ENCODE measurements at places on chromosomes 5 and 9. TPM values are rescaled to one million over a fixed set of nuclear protein-coding genes. Genes with fewer than 3 reads are reported as not detected.

Gene HEMGN
- not detected for total RNA-seq

Gene ERAP2
- total RNA-seq: 22.5 TPM

Gene SPINK7
- total RNA-seq: not detected

Gene COMMD10
- total RNA-seq: 9.2 TPM

Gene SLC6A19
- total RNA-seq: not detected

Gene PCA3
- total RNA-seq: not detected

Gene PALM2AKAP2
- 0.14 TPM for total RNA-seq

Gene FOXD1
- 17.0 TPM for total RNA-seq

Gene TPPP
- not detected for total RNA-seq

Gene NR3C1
- 13.8 TPM for total RNA-seq

Gene ECM2
- not detected for total RNA-seq

Gene GABRB2
- total RNA-seq: not detected

Gene OR1J4
- not detected for total RNA-seq

Gene KLF9
- total RNA-seq: 0.35 TPM

Gene ANKRD18B
- 0.58 TPM for total RNA-seq

Gene PCDHGA6
- 1.6 TPM for total RNA-seq

Gene SLC25A2
- not detected for total RNA-seq

Gene TAF11L5
- not detected for total RNA-seq

Gene RC3H2
- total RNA-seq: 9.8 TPM

Gene TMEM161B
- 1.1 TPM for total RNA-seq

Gene ASS1
- total RNA-seq: 23.7 TPM

Gene HTR4
- total RNA-seq: not detected

Gene GRXCR2
- not detected for total RNA-seq

Gene FBP2
- not detected for total RNA-seq

Gene PLGRKT
- 34.5 TPM for total RNA-seq

Gene NAA35
- 6.8 TPM for total RNA-seq

Gene HMGXB3
- 19.9 TPM for total RNA-seq

Gene ARID3C
- total RNA-seq: not detected

Gene PITX1
- total RNA-seq: 4.6 TPM

Gene ZNF454
- not detected for total RNA-seq

Gene SLC6A18
- total RNA-seq: not detected

Gene SLC45A2
- total RNA-seq: not detected

Gene DBN1
- 175 TPM for total RNA-seq

Gene TLX3
- not detected for total RNA-seq

Gene LCP2
- total RNA-seq: not detected

Gene ALDH1A1
- total RNA-seq: 936 TPM

Gene NR2F1
- total RNA-seq: 0.37 TPM

Gene FAM200C
- 8.3 TPM for total RNA-seq

Gene LCN12
- total RNA-seq: not detected

Gene ARSI
- not detected for total RNA-seq

Gene NMUR2
- total RNA-seq: 6.4 TPM

Gene RAB3C
- total RNA-seq: not detected

Gene PHF2
- total RNA-seq: 7.2 TPM

Gene OR2V2
- total RNA-seq: not detected

Gene PCDHB14
- total RNA-seq: 7.7 TPM

Gene CDH9
- not detected for total RNA-seq

Gene ANGPTL2
- total RNA-seq: 1.0 TPM

Gene P4HA2
- total RNA-seq: 71.1 TPM

Gene CCL21
- not detected for total RNA-seq

Gene C9orf50
- not detected for total RNA-seq

Gene IL9
- total RNA-seq: not detected

Gene FAM163B
- not detected for total RNA-seq

Gene ROPN1L
- 3.6 TPM for total RNA-seq

Gene DDX46
- total RNA-seq: 8.5 TPM
